ENCODE measurements at places on chromosomes 3 and 15. TPM values are rescaled to one million over a fixed set of nuclear protein-coding genes. Genes with fewer than 3 reads are reported as not detected.

Gene CLRN1
- polyA plus RNA-seq, result 0.38 TPM

Gene SLC28A2
- polyA plus RNA-seq, result not detected

Gene LRRIQ4
- 3.4 TPM for polyA plus RNA-seq

Gene ADGRG7
- polyA plus RNA-seq, result not detected

Gene FAM81A
- 4.4 TPM for polyA plus RNA-seq

Measured in testis (tissue), 5 donors.